Stimulated activated CD4-positive, alpha-beta T cell treated with anti-CD3 and anti-CD28 coated beads, TNF-alpha, amount 100 ng/mL, for 1 hour (primary cell): ENCODE measurements at places on chromosomes 5 and 9.

DNA sequence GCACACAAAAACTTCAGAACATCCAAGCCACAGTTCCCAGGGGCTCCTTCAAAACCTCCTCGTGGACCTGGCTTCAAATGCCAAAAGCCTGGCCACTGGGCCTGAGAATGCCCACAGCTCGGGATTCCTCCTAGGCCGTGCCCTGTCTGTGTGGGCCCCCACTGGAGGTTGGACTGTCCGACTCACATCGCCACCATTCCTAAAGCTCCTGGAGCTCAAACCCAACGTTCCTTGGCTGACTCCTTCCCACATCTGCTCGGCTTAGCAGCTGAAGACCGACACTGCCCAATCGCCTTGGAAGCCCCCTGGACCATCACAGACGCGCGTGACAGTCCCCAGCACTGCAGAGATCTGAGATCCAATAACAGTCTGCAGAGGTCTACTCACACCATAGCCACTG lies 7.7 kb downstream of the SIT1 start:
- no peak for DNase-seq

DNA sequence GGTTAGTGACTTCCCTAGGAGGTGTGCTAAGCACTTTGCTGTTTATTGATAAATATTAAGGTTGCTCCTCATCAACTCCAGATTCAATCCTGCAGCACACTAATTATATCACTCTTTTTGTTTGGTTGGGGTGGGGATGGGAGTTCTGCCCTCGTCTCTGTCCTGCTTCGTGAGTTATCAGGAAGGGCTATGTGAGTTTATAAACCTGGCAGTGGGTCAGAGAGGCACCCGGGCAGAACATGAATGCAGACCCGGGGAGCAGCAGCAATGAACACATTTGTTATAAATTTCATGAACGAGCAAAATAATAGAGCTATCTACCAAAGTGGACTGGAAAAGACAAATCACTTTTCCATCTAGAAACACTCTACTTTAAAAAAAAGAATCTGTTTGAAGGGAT lies 125.5 kb upstream of the WWC1 start:
- no peak for DNase-seq

- DNase-seq = no peak
Observed at GRCh38 chr5:151424892-151425523, 22.4 kb upstream of the SLC36A1 start.

- no peak for DNase-seq
Observed at GRCh38 chr9:21789541-21790037, 12.8 kb upstream of the MTAP start.

DNA sequence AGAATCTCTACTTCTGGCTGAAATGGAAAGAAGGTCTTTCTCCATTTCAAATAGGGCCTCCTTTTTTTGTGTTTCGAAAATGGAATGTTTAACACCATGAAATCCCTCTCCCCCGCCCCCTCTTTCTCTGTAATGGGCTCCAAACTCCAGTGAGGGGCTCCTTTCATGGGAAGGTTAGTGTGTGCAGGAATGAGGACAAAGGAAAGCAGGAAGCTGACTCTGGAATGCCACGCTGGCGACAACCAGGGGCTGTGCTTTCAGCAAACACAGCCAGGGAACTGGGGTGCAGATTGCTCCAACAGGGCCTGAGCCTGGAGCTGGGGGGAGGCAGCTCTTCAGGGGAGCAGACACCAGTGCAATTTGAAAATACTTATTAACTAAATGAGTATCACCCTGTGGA lies 82.8 kb downstream of the CRB2 start:
- DNase-seq = no peak

- no peak for DNase-seq
Observed at GRCh38 chr5:134174841-134175839, 1.6 kb downstream of the SKP1 start.

- no peak for DNase-seq
Observed at GRCh38 chr5:35430381-35431162, 187.1 kb upstream of the SPEF2 start.

GRCh38 chr5:76487821-76488220 lies 84.7 kb downstream of the IQGAP2 start:
- no peak for DNase-seq

GRCh38 chr5:125408448-125409233 lies 662.2 kb upstream of the ZNF608 start:
- DNase-seq = no peak

- no peak for DNase-seq
Observed at GRCh38 chr9:108382310-108382709, 473.5 kb downstream of the ACTL7B start.

DNA sequence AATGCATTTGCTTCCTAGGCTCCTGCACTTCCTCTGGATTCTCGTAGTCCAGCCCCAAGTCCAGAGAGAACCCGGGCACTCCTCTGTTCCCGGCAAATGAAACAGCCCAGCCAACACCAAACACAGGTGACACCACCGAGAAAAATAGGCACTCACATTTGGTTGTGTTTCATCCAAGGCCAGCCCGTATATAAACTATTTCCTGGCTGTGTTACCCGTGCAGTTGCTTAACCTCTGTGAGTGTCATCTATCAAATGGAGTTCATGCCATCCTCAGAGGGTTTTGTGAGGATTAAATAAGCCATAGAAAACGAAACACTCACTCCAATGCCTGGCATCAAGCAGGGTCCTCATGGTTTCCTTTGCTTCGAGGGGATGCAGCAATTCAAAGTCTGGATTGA lies 115.2 kb downstream of the BOD1 start:
- DNase-seq = no peak

- DNase-seq = no peak
Observed at GRCh38 chr5:131854134-131854533, 57.3 kb upstream of the FNIP1 start.
